ENCODE measurements at places on chromosomes 7 and 10.

- DNase-seq, result no peak
Observed at GRCh38 chr10:84406561-84406960, 78.2 kb downstream of the CCSER2 start.

DNA sequence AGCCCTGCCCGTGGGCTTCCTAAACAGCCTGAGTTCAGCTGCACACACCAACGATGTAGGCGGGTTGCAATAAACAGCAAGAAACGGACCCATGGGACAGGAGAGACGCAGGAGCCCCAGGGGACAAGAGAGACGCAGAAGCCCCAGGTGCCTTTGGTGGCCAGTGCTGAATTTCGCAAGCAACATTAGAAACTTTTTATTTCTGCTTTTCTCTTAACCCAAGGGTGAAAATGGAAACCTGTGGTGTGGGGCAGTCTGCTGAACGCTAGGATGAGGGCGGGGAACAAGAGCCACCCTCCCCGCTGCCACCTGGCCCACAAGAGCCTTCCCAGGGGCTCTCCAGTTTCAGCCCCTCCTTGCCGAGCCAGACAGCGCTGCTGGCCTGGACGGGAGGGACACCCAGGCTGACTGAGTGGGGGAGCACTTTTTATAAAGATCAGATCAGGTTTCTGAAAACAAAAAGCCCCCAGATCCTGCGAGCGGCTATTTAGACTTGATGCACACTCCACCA lies 20.0 kb upstream of the GPR146 start:
- no peak for DNase-seq

DNA sequence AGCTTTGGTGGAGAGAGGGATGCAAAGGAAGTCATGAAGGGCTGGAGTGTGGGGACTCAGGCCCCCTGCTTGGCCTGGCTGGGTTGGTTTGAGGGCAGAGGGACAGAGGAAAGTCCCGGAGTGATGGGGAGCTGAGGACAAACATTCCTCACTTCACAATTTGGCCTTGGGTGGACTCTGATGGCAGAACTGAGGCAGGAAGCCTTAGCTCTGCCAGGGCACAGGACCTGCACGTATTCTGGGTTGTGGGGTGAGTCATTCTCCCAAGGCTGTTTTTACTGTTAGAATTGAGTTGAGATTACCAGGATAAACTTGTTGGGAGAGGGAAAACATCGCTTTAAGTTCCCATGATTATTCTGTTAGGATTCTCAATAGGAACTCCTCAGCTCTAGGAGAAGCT lies 2.6 kb downstream of the GOLGA7B start:
- DNase-seq, result no peak

DNA sequence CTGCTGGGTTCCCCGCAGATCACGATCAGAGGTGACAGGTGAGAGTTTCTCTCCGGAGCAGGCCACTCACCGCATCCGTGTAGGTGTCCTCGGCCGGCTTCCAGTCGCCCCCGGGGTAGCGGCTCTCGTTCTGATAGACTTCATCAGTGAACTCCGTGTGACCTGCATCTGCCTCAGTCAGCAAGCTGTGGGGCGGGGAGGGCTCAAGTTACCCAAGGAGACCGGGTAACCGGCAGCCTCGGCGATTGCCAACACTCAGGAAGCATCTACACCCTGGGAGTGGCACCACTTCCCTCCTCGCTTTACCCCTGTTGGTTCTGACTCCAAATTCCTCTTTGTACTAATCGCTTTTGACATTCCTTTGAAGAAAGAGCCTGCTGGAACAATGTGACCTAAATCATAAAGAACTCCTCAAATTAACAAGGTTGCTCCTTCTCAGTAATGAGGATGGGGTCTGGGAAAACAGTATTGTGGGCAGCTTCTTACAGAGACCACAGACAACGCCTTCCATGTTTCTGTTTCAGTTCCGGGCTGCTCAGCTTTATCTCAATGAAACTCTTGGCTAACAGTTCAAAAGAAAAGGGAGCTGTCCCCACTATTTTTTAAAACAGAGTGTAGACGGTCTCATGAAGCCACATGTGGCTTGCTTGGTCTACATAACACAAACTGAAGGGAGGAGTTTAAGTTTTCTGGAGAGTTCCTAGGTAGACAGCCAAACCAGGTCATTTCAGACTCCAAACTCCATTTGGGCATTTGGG lies 118.1 kb downstream of the MYOF start:
- no peak for DNase-seq

GRCh38 chr10:117547716-117548668 lies 5.4 kb downstream of the EMX2 start:
- no peak for DNase-seq

- DNase-seq, result no peak
Observed at GRCh38 chr10:26528715-26529393, 90.7 kb downstream of the APBB1IP start.

DNA sequence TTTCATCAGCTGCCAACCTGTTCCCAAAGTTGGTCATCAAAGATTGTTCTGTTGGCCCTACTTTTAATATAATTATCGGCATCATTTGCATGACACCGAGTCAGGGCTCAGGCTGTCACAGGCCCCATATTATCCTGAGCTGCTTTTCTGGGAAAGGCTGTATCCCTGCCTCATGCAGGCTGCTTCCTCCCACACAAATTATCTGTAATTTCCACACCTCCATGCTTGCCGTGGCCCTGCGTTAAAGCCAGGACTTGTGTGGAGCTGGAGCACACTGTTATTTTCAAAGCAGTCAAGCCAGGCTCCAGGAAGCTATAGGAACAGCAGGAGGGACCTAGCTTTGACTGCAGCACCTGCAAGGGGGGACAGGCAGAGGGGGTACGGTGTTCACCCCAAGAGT lies 5.4 kb upstream of the ADCYAP1R1 start:
- DNase-seq, result no peak

- no peak for DNase-seq
Observed at GRCh38 chr7:107924841-107925504, 34.0 kb downstream of the DLD start.
